ENCODE measurements at places on chromosomes 16 and 17. TPM values are rescaled to one million over a fixed set of nuclear protein-coding genes. Genes with fewer than 3 reads are reported as not detected.

Gene TNFRSF13B
- total RNA-seq = not detected

Gene TPSAB1
- total RNA-seq = 17.7 TPM

- H3K4me3 ChIP-seq = no peak overlapping the region
- H3K36me3 ChIP-seq = no peaks in the 10 kb centered on the region
- no peaks in the 10 kb centered on the region for H3K4me1 ChIP-seq
- no peaks in the 10 kb centered on the region for H3K27me3 ChIP-seq
- DNase-seq = no peak
- H3K27ac ChIP-seq = peak overlapping the region; percentile 37
Observed at GRCh38 chr17:9116311-9116835, 95.1 kb downstream of the NTN1 start.

DNA sequence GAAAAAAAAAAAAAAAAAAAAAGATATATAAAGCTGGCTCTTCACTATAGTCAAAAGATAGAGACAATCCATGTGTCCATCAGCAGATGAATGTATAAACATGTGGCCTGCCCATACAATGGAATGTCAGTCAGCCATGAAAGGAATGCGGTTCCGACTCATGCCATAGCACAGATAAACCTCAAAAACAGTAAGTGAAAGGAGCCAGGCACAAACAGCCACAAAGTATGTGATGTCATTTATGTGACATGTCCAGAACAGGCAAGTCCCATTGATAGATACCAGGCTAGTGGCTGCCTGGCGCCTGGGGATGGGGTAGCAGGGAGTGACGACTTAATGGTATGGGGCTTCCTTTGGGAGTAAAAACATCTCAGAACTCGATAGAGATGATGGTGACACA lies 155.7 kb downstream of the CMIP start:
- peak overlapping the region; percentile 84 for H3K27ac ChIP-seq
- H3K36me3 ChIP-seq = no peaks in the 10 kb centered on the region
- H3K4me3 ChIP-seq = no peak overlapping the region
- peaks cover 22% of the 10 kb centered on the region for H3K4me1 ChIP-seq
- H3K27me3 ChIP-seq = no peaks in the 10 kb centered on the region

DNA sequence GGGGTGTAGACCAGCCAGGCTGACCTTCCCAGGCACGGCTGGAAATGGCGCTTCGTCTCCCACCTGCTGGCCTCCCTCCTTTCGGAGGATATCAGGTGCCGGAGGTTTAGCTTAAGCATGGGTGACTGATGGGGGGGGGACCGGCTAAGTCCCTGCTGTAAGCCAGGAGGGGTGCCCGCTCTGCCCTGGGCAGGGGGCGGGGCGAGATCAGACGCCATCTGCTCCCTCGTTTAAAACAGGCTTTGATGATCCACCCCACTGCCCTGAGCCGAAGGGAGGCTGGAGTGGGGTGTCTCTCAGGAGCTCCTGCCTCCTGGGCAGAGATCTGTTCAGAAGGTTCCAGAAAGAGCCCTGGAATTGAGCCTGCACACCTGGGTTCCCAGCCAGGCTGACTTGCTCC lies 26.0 kb downstream of the C16orf74 start:
- H3K36me3 ChIP-seq = no peaks in the 10 kb centered on the region
- H3K4me3 ChIP-seq = no peak overlapping the region
- H3K27me3 ChIP-seq = no peaks in the 10 kb centered on the region
- no peak overlapping the region for H3K27ac ChIP-seq
- no peaks in the 10 kb centered on the region for H3K4me1 ChIP-seq
- DNase-seq = no peak

DNA sequence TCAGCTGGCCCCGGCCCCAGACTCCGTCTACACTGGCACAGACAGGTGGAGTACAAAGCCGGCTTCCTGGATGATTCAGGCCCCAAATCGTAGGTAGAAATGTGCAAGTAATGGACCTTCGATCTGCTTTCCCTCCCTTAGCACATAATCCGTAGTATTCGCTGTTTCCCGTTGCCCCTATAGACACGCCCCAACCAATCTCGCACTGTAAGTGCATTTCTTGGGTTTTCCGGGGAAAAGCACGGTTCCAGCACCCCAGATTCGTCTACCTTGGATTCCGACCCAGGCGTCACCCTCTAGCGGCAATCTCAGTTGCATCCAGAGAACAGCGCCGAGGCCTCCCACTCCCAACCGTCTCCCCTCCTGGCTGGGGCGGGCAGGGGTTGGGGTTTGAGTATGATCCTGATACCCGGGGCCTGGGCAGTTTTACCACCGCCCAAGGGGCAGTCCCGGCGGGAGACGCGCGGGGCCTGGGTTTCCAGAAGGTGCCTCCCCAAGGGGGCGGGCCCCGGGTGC lies 12.1 kb upstream of the FOXF1 start:
- no peaks in the 10 kb centered on the region for H3K4me1 ChIP-seq
- peak overlapping the region; percentile 80 for H3K27ac ChIP-seq
- no peaks in the 10 kb centered on the region for H3K36me3 ChIP-seq
- H3K27me3 ChIP-seq = peaks cover 53% of the 10 kb centered on the region
- no peak for DNase-seq
- H3K4me3 ChIP-seq = peak overlapping the region; percentile 17

GRCh38 chr17:70920416-70920815 lies 751.1 kb downstream of the KCNJ2 start:
- H3K4me3 ChIP-seq = no peak overlapping the region
- DNase-seq = no peak
- H3K27me3 ChIP-seq = no peaks in the 10 kb centered on the region
- no peaks in the 10 kb centered on the region for H3K36me3 ChIP-seq
- no peaks in the 10 kb centered on the region for H3K4me1 ChIP-seq
- no peak overlapping the region for H3K27ac ChIP-seq

DNA sequence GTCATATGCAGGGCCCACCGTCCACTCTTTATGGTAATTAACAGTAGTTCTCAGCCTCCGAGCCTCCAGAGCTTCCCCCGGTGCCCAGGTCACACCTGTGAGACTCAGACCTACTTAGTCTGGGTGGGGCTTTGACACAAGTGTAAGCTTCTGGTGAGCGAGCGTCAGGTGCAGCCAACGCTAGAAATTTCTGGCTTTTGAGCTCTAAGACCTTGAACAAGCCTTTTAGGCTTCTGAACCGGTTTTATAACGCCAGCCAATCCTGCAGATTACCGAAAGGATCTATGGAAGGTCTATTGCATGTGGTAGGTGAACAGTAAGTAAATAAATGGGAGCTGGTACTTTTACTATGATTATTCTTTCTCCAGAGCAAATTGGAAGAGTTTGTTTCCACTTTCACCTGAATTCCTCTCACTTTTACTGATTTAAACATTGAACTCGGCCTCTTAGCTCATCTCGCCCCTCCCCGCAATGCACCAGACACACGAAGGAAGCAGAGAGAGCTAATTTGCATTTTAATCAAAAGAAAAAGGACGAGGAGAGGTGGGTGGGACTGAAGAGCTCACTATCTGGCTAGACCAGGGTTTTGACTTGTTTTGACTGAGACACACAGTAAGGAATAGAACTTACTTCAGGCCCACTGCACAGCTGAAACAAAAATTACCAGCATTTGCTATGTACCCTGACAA lies 47.1 kb downstream of the ABAT start:
- H3K36me3 ChIP-seq = no peaks in the 10 kb centered on the region
- peak overlapping the region; percentile 53 for H3K27ac ChIP-seq
- peaks cover 7% of the 10 kb centered on the region for H3K4me1 ChIP-seq
- no peak for DNase-seq
- H3K27me3 ChIP-seq = no peaks in the 10 kb centered on the region

DNA sequence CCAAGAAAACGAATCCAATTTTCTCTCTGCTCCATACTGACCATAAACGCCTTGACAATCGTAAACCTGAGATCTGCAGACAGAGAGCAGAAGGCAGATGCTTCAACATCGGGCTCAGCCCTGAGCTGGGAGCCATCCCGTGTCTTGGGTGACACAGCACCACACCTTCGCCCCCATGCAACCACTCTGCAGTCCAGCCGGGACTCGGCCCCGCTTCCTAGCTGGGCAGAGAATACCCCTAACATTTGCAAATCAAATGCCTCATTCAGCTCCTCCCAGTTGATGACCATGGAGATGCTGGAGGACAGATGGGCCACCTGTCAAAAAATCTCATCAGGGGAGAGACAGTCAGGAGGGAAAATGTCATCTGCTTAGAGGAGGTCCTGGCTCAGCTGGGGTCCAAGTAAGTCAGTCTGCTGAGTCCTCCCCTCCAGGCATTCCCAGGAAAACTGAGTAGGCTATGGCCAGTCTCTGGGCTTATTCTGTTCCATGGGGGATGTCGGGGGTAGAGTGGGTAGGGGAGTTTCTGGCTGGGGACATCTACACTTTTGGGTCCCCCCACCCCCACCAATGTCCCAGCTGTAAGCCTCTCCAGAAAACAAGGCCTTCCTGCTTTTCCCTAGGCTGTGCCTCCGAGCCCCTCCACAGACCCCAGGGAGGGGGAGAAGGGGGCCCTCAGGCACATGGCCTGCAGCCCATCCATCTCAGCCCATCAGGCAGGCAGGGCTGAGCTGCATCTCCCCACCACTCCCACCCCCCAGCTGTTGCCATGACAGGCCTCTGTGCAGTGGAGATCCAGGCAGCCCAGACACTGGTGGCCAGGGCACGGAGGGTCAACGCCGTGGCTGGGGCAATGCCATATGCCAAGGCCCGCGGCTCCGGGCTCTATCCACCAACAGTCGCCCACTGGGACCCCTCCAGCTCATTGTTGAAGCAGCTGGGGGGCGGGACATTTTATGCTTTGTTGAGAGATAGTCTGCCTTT lies 158.6 kb downstream of the AXIN2 start:
- H3K36me3 ChIP-seq = no peaks in the 10 kb centered on the region
- no peaks in the 10 kb centered on the region for H3K4me1 ChIP-seq
- H3K27ac ChIP-seq = no peak overlapping the region
- no peaks in the 10 kb centered on the region for H3K27me3 ChIP-seq
- no peak for DNase-seq

DNA sequence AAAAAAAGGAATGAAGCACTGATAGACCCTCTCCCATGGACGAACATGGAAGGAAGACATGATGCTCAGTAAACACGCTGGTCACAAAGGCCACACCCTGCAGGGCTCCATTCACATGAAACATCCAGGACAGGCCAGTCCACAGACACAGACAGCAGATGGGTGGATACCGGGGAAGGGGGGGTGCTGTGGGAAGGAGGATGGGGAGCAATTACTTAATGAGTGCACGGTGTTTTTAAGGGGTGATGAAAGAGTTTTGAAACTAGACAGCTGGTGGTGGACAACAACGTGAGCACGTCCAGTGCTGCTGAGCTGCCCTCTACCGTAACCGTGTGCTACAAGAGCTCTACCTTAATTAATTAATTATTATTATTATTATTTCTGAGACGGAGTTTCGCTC lies 6.0 kb upstream of the SLC16A3 start:
- no peaks in the 10 kb centered on the region for H3K36me3 ChIP-seq
- no peak for DNase-seq
- no peak overlapping the region for H3K4me3 ChIP-seq
- no peak overlapping the region for H3K27ac ChIP-seq
- no peaks in the 10 kb centered on the region for H3K4me1 ChIP-seq
- H3K27me3 ChIP-seq = no peaks in the 10 kb centered on the region

DNA sequence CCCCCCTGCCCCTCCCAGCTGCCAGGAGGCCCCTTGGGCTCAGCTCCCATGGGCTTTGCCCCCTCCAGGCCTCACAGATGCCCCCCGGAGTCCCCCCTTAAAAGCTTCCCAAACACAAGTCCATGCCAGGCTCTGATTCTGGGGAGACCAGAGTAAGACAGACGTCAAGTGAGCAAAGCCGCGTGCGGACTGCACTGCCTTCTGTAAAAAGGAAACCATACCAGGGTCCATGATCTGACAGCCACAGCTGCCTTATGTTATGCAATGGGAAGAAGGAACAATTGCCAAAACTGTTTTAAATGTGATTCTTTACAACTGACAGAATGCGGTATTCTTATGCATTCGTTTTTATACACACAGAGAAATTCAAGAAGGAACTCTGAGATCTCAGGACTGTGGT lies 17.9 kb upstream of the HEXD start:
- no peak overlapping the region for H3K4me3 ChIP-seq
- DNase-seq = no peak
- no peaks in the 10 kb centered on the region for H3K27me3 ChIP-seq

Measured in prostate gland (tissue), 2 donors.